Stimulated activated CD8-positive, alpha-beta memory T cell treated with anti-CD3 and anti-CD28 coated beads, Interleukin-15, amount 100 ng/mL, for 48 hours (primary cell): ENCODE measurements at places on chromosomes 4 and X.

- no peak for DNase-seq
Observed at GRCh38 chrX:38206036-38206435, 14.6 kb downstream of the SRPX start.

DNA sequence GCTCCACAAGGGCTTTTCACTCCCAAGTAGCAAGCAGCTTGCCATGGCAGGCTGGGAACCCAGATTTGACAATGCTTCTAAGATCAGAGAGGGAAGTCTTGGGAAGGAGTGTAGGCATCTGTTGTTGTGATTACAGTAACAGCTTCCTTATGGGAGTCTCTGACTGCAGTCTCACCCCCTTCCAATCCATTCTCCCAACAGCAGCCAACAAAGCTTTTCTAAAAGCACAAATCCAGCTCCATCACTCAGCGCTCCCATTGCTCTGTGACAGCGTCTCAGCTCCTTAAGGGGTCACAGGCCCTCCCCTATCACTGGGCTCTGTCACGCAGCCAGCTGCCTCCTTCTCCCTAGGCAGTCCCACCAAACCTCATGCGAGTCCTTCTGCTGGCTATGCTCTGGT is 7.1 kb downstream of the IGFBP7 start:
- DNase-seq = no peak

GRCh38 chrX:102651242-102652011 is at the start of gene GPRASP1:
TSS of gene GPRASP1 (plus strand) at chrX:102651483. CDS start at chrX:102653914, 2,431 bp downstream.
- DNase-seq = no peak

- no peak for DNase-seq
Observed at GRCh38 chr4:113604955-113605354, 156.6 kb downstream of the CAMK2D start.
